Fibroblast of the aortic adventitia (primary cell): ENCODE measurements at places on chromosomes 7 and 10.

DNA sequence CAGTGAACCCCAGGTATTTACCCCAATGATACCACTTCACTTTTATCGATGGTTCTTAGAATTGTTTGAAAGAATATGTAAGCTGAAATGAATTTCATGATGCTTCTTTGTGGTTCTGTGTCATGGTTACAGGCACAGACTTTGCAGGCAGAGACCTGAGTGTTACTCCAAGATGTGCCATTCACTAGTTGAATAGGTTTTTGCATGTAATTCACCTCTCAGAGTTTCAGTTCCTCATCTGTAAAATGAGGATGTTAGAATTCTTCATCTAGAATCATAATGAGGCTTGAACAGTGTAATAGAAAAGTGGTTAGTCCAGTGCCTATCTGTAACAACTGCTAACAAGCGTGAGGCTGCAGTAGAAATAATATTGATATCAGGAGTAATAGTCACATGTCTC lies 54.6 kb downstream of the VSTM2A start:
- DNase-seq, result no peak

- peak; percentile 51 for DNase-seq
Observed at GRCh38 chr7:23696916-23697441, 13.0 kb upstream of the STK31 start.

- peak; percentile 20 for DNase-seq
Observed at GRCh38 chr10:70925377-70926225, 37.2 kb upstream of the PCBD1 start.

DNA sequence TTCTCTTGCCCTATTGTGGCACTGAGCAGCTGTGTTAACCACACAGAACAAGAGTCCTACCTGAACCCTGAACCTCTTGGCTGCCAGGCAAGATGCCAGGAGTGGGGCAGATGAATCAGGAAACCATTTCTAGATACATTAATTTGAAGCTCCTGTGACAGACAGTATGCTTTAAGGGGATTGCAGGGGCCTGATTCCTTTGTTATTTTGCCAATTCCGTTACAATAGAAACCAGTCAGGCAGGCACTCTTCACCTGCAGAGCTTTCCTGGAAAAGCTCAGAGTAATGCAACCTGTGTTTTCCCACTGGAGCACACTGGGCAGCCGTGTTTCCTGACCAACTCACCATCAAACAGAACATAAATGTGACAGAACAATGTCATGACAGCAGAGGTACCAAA lies 233.1 kb downstream of the BMPER start:
- no peak for DNase-seq

- no peak for DNase-seq
Observed at GRCh38 chr10:132366499-132366898, 30.5 kb upstream of the PWWP2B start.

GRCh38 chr10:129594811-129595210 lies 127.8 kb downstream of the MGMT start:
- no peak for DNase-seq

GRCh38 chr10:133466683-133467275 lies 13.0 kb downstream of the SCART1 start:
- DNase-seq, result no peak

GRCh38 chr10:95260397-95260881 lies 30.4 kb downstream of the PDLIM1 start:
- DNase-seq, result peak; percentile 86

DNA sequence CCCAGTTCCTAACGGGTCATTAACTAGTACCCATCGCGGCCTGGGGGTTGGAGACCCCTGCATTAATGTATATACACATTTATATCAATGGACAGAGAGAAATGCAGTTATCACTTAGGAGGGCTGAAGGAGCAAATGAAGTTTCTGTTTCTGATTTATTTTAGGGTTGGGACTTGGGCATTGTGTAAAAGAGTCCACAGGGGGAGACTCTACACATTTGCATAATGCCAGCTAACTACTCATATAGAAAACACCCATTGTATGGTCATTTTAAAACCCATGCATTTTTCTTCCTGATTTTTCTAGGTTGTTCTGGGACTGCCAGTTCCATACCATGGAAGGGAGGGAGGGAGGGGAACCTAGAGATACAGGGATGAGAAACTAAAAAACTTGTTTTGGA lies 23.5 kb downstream of the BCCIP start:
- no peak for DNase-seq

- DNase-seq, result no peak
Observed at GRCh38 chr7:71343039-71343438, 211.1 kb downstream of the GALNT17 start.

- DNase-seq, result no peak
Observed at GRCh38 chr7:148108381-148108780, 482.2 kb upstream of the C7orf33 start.

DNA sequence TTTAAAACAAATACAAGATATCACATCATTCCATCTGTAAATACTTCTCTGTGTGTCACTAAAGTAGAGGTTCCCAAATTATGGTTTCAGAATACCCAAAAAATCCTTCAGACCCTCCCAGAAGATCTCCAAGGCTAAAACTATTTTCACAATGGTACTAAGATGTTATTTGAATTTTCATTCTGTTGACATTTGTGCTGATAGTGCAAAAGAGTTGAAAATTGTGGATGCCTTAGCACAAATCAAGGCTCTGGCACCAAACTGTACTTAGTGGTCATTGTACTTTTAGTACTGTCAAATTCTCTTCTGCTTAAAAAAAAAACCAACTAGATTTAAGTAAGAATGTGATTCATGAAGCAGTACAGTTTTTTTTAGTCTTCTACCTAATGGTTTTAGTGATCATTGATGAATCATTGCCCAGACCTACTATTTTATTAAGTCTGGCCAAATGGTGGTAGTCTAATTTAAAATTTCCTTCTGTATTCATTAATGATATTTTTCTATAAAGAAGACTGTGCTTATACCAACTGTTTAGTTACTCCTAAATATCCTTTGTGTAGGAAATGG lies 50.5 kb downstream of the TPST1 start:
- peak; percentile 63 for DNase-seq
